ENCODE measurements at places on chromosomes 5 and 9.

DNA sequence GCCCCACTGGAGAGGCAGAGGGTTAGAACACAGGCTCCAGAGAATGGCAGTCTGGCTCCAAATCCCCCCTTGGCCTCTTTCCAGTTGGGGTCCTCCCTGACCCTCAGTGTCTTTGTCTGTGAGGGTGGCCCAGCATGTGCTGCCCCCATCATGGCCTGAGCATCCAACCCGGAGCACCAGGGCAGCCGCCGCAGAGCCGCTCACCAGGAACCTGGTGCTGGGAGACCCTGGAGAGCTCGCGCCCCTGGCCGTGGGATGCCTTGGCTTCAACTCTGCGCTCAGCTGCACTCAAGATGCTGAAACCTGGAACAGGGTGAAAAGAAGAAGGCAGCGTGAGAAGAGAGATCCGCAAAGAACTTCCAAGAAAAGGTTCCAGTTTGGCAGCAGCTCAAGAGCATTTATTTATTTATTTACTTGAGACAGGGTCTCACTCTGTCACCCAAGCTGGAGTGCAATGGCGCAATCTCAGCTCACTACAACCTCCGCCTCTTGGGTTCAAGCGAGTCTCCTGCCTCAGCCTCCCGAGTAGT lies 3.8 kb downstream of the CCDC187 start:
- DNase-seq: no peak

- peak; percentile 46 for DNase-seq
Observed at GRCh38 chr9:69425136-69425801, 100.3 kb downstream of the ENTREP1 start.

DNA sequence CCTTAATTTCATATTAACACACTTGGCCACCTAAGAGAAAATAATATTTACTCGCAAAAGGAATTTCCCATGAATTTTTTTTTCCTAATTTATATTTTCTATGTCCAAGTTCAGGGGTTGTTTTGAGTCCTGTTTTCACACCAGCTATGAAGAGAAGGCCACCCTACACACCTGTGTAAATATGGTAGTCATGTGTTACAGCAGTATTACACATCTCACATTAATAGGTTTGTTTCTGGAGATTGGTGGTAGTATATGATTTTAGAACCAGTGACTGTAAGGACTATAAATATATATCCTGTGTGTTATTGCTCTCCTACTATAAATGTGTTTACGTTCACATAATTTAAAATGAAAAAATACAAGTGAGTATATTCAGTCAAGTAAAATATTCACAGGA lies 147.5 kb downstream of the PAM start:
- no peak for DNase-seq

DNA sequence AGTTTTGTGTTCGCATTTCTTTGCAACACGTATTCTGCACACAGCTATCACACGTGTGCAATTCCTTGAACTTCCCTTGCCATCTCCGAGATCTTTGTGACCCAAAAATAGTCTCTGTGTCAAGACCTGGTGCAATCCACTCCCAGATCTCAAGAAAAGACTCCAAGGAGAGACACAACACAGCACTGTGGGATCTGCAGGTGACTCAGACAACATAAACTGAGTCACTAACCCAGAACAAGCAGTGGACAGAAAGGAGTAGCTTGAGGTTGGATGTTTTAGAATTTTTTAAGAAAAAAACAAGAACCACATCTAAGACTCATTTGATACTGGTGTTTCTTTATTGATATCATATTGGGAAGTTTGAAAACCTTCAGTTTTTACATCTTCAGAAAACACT lies 396.9 kb downstream of the AGTPBP1 start:
- no peak for DNase-seq

DNA sequence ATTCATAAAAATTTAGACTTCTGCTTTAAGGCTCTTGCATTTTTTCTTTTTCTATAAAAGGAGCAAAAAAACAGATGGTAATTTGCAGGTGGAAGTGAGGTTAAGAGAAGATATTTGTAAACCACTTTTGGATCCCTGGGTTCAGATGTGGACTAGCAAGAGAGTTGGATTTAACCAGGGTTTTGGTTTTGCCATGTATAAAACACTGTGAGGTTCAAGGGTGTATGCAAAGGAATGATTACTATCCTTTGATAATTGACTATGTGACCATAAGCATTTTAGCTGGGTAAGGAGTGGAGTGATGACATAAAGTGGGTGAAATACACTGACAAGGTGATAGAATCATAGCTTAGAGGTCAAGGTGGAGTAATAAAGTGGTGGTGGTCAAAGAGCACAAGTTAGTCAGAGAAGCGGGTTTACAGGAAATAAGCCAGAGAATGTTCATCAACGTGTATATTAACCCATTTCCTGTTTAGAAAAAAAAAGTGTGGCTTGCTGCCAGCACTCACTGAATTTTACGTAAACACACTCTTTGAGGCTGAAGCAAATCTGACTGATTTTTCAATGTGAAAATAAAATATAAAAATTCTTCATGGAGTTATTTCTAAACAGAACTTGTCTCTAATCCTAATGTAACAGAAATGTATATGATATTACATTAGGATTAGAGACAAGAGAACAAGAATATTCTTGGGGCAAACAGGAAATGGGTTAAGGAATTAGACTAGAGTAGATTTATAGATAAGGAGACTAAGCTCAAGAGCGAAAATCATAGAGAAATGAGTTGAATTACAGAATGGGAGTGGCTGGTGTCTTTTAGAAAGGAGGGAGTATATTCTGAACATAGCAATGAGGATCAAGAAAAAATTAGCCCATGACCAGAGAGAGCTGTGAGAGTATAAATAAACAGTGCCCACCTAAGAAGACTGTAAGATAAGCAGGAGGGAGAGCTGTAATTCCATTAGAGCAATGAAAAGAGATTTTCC lies 74.5 kb downstream of the CDKN2A start:
- DNase-seq: no peak

DNA sequence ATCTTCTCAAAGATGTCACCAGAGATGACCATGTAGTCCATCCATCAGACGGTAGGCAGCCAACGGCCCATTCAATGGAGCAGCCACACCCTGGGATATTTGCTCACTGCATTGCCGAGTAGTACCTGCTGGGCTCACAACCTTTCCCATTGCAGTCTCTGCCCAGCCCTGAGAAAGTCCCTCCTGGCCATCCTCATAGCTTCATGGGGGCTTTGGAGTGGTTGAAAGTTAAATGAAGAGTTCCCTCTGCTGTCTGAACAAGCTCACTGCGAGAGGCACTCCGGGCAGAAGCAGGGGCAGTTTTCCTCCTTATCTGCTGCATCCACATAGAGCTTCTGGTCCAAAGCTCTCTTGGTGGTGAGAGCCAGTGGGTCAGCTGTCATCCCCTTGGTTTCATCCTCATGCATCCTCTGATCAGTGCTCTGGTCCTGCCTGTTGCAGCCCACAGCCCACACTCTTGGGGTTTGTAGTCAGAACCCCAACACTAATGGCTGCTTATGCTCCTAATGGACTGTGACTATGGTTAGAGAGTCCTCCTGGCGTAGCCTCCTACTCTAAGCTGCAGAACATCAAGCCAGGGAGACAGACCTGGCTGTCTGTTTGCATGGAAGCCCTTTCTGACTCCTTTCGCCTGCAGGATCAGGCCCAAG lies 23.3 kb downstream of the TNFSF8 start:
- DNase-seq: peak; percentile 5

- no peak for DNase-seq
Observed at GRCh38 chr5:151040211-151040747, 19.9 kb downstream of the GPX3 start.

DNA sequence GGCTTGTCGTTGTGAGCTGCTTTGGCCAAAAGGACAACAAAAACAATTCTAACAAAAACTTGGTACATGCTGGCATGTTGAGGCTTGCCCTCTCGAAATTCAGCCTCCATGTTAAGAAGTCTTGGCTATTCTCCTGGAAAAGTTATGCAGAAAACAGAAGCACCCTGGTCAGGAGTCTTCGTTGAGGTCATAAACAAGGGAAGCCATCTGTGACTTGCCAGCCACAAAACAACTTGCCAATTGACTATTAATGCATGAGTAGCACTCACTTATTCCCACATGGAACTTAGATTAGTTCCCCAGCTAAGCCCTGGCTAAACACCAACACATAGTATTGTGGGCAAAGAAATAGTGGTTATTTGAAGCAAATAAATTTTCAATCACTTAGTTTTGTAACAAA lies 521.0 kb upstream of the CHD1 start:
- DNase-seq: no peak

GRCh38 chr5:99005506-99005905 lies 76.7 kb upstream of the CHD1 start:
- DNase-seq: no peak

DNA sequence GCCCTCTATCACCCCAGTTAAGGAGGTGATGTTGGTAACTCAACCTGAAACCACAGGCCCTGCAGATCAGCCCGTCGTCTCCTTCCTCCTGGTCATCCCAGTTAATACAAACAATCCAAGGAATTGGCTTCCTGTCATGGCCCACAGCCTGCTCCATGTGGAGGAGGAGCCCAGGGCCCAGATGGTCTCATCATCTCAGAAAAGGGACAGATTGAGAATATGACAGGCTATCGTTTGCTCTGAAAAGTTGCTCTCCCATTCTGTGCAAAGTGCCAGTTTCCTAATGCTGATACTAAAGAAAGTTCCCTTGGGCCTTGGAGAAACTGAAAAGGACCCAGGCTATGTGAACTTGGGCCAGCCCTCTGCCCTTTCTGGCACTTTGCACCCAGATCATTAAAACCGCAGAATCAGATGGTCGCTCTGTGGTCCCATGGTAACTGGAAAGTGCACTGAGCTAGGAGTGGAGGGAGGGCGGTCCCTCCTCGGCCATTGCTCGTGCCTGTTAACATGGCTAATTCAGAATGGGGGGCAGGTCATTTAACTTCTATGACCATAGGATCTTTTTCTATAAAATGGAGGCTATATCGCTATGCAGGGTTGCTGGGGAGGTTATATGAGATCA lies 675 bp upstream of the SPAAR start:
- DNase-seq: no peak

DNA sequence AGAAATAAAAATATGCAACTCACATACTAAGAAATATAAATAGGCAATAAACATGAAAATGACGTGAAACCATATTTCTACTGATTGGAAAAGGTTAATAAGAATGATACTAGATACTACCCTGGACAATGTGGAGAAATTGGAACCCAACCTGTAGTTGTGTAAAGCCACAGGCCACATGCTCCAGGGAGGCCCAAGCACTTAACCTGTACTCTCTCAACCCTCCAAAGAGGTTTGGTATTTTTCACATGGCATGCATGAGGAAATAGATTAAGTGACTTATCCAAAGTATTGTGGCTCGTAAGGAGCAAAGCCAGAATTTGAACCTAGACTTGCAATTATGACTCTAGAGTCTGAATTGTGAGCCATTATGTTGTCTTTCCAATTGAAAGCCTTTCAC lies 13.4 kb downstream of the LIFR start:
- DNase-seq: no peak

DNA sequence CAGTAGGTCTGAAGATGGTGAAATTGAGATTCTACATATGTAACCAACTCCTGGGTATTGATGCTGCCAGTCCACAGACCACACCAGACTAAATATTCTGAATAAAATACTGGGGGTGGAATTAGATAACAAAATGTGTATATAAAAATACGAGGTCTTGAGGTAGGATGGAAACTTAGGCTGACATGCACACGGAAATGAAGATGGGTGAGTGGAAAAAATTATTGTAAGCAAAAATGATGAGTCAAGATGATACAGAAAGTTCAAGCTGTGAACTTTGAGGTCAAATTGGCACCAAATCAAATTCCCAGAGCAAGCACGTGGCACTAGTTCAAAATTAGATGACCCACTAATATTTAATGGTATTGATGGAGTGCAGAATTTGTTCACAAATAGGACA lies 713.4 kb upstream of the ACO1 start:
- no peak for DNase-seq

GRCh38 chr9:88178641-88179040 lies 40.4 kb upstream of the SPATA31C2 start:
- DNase-seq: no peak

DNA sequence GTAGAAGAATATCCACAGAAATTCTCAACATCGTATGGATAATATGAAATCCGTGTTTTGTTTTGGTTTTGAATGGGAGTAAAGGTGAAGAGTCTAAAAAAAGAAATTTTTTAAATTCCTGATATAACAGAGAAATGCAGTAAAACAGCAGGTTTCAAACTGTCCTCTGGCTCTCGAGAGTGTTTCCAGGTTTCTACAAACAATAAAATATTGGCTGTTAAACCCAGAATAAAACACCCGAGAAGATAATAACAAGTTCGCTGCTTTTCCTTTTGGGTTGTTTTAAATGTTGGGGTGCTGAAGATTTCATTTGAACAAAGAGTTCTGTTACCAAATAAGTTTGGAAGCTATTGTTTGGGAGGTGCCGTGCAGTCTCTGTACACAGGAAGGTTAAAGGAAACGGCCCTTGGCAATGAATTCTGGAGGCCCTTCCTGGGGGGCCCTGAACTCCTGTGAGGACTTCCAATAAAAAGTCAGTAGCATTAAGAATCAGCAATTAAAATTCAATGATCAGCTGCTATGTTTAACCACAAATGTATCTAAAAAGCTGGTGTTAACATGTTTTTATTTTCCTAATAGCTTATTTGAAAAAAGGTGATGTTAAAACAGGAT lies 215.8 kb downstream of the TSSK1B start:
- no peak for DNase-seq

GRCh38 chr5:131296213-131296672 lies 32.4 kb downstream of the CDC42SE2 start:
- DNase-seq: no peak

- no peak for DNase-seq
Observed at GRCh38 chr5:54667136-54667535, 149.6 kb downstream of the SNX18 start.

- no peak for DNase-seq
Observed at GRCh38 chr5:31888564-31888963, 249.6 kb downstream of the PDZD2 start.

Data from substantia nigra (tissue), 51 donors.